ENCODE measurements at places on chromosomes 2 and 18.

DNA sequence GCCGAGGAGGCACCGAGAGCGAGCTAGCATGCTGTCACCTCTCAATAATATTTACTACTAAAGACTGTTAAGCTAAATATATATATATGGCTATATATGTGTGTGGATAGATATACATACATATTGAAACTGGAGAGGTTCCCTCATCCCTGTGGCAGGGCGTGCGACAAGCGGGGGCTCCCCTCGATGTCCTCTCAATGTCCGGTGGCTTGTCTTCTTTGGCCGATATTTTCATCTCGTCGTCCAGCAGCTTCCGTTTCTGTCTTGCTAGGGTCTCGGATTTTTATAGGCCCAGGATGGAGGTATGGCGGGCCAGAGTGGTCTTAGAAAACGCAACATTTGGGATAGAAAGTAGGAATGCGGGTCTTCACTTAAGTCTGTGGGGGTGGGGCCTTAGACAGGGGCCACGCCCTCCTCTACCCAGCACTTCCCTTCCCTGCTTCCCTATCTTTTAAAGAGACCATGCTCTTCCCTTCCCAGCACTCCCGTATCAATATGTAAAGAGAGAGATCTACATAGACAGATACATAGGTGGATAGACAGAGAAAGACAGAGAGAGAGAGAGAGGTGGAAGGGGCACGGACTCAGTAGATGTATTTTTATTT lies 866.8 kb downstream of the DSC3 start:
- DNase-seq, result no peak

DNA sequence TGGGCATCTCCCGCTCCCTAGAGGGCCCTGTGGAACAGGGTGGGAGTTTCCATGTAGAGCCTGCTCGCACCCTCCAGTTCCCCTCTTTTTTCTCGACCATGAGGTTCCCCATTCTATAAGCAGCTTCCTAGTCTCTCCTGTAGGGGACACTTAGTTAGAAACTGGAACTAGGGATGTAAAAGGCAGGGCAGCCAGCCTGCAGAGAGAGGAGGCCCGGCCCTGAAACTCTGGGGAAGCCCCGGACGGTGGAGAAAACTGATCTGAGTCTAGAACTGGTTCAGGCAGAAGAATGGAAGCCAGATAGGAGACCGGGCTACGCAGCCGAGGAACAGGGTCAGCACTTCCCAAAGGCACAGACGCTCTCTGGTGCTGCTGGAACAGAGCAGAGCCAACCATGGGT lies 51.6 kb upstream of the ATG16L1 start:
- DNase-seq, result no peak

- DNase-seq, result no peak
Observed at GRCh38 chr2:176669398-176670174, 400.3 kb downstream of the MTX2 start.

DNA sequence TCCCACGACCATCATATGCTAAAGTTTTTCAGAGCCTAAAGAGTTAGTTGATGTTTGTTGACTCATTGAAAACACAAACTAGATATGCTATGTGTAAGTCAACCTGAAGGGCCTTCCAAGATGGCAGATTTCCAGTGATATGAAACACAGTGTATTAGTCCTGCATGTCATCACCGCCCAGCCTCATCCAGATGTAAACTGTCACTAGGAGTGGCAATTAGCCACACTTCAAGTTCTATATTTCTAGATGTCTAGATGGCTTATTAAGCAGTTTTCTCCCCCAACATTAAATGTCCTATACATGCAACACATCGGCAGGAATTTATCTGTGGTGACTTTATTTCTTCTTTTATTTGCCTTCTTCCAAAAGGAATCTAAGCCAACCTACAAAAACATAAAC lies 444.1 kb upstream of the SMIM21 start:
- DNase-seq, result no peak

DNA sequence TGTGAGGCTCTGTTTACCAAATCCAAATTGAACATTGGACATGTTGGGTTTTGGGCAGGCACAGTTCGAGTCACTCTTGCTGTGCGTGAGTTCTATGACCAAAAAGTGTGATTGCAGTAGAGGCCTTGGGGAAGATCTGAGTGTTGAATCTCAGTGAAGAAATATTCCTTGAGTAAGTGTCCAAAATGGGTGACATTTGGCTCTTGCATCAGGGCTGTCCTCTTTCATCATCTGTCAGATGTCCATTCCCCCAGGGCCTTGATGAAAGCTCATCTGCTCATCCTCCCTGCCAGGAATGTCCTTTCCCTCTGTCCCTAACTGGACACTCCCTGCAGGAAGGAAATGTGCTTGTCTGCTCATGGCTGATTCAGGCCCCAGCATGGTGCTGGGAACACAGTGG lies 6.4 kb upstream of the SFTPB start:
- DNase-seq, result no peak

GRCh38 chr2:131535526-131535925 lies 7.8 kb downstream of the CCDC74A start:
- DNase-seq, result no peak

DNA sequence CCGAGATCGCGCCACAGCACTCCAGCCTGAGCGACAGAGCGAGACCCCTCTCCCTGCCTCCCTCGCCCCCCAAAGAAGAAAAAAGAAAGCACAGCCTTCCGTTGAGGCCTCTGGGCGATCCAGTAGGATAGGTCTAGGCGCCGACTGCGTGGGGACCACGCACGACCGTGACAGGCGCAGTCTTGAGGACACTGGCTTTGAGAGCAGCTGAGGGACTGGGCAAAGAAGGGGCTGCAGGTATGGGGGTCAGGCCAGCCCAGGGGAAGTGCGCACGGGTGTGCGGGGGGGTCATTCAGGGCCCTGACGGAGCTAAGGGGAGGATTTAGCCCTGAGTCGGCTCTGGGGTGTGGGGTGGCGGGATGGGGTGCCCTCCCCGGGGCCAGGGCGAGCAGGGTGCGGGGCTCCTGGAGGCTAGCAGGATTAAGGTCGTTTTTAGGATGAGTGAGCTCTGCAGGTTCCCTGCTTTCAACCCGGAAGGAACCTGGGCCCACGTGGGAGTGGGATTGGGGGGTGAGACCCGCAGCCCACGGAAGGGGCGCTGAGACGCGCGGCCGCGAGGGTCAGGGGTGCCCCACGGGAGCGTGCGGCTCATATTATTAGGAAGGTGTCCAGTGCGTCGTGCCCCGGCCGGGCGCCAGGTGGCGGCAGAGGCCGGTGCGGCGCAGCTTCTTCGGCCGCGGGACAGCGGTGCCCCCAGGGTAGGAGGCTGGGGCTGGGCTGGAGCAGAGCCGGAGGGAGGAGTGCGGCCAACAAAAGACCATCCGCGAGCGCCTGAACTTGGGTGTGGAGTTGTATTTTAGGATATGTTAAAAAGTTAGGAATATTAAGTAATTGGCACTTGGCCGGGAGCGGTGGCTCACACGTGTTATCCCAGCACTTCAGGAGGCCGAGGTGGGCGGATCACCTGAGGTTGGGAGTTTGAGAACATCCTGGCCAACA lies 20.5 kb upstream of the ZNF236 start:
- DNase-seq, result peak; percentile 43

DNA sequence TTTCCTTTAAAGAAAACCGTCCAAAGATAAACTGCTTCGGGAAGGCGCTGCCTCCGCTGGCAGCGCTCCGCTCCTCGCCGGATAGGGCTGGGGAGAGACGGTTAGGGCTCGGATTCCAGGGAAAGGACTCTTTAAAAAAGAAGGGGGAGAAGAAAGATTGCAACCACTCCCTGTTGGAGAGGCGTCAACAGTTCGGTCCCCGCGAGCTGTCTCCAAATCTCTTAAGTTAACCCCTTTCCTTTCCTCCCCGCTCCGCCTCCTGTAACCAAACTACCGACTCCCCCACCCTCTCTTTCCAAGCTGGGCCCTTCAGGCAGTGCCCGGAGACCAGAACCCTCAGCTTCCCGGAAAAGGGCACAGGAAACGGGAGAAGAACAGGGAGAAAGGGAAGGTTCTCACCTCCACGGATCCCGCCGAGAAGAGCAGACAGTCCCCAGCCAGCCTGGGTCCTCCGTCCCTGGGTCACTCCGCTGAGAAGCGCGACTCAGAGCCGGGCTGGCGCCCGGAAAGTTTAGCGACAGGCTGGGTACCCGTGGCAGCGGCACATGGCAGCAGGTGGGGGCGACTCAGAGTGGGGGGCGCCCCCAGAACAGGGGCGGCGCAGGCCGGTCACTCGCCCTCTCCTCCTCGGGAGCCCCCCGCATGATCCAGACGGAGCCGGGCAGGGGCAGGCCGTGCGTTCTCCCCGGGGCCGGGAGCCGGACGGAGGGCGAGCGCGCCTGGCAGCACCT lies 675 bp downstream of the FZD5 start:
- no peak for DNase-seq

- no peak for DNase-seq
Observed at GRCh38 chr2:232489516-232490220, 2.0 kb upstream of the ECEL1 start.

GRCh38 chr2:201254081-201254730 lies 6.1 kb upstream of the CASP8 start:
- peak; percentile 71 for DNase-seq
